Mesenchymal stem cell (in vitro differentiated cells and primary cell): ENCODE measurements at places on chromosomes 13 and 19.

GRCh38 chr13:95327190-95327589, 25.9 kb upstream of the ABCC4 start:
- no peak for DNase-seq

GRCh38 chr13:41542281-41542680, 84.9 kb downstream of the RGCC start:
- DNase-seq = no peak

DNA sequence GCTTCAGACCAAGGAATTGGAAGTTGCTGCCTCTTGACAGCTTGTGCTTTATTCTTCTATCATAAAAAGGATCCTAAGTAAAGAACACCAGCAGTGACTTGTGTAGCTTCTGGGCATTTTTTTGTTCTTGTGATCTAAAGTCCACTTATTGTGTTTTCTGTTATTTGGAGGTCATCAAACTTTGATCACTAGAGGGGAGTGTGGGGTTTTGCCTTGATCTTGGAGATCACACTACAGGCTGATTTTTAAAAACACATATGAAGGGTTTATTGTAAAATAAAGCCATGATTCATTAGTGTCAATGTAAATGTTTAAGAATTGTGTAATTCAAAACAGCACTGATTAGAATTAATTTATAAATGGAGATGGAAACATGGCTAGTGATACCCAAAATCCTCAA, 328.7 kb upstream of the EDNRB start:
- no peak for DNase-seq

GRCh38 chr13:29948791-29949190, 98.4 kb upstream of the UBL3 start:
- no peak for DNase-seq

DNA sequence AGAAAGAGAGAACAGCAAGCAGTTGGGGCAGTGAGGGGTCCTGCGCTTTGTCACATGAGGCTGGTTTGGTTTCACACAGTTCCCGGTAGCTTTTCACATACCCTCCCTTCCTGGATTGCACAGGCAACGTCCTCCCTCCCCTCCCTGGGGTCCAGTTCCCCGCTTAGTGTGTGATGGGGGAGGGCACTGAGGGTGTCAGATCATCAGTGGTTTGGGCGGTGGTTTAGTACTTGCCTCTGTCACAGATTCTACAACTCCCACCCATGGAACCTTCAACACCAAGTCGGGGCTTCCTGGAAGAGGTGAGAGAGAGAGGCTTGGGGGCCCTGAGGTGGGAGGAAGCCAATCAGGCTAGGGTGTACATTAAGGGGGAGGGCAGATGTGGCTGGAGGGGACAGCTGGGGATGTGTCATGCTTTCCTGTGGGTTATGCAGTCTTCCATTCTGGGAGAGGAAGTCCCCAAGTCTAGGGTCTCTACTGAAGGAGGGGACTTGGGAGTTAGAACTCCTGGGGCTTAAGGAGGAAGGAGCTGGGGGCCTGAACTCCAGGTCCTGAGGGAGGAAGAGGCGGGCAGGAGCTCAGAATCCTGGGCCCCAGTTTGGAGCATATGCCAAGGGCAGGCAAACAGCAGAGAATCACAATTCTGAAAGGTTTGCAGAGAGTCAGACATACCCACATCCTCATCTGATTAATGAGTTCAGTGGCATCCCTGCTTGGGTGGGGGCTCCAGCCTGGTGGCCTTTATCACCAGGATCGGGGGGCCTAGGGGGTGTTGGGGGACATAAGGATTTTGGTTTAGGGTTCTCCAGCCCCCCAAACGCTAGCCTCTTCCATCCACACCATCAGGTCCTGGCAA, at the start of gene NKG7:
Gene NKG7, minus strand, starts transcription at position 6 of the 856 bp plus-strand sequence. CDS start 119 bp downstream, outside the sequence.
- DNase-seq = no peak

DNA sequence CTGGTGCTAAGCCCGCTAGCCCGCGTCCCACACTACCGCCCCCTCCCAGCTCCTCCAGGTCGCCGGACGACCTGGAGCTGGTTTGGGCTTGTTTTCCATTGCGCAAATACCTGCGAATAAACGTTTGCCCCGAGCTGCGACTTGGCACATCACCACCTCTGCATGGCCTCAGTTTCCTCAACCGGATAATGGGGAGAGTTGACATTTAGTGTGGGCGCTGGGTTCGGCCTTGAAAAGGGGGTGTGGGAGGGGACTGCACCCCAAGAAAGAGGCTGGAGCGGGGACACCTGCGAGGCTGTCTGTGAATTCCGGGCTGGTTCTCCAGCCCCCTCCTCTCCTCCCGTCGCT, 11.0 kb upstream of the JUND start:
- no peak for DNase-seq

DNA sequence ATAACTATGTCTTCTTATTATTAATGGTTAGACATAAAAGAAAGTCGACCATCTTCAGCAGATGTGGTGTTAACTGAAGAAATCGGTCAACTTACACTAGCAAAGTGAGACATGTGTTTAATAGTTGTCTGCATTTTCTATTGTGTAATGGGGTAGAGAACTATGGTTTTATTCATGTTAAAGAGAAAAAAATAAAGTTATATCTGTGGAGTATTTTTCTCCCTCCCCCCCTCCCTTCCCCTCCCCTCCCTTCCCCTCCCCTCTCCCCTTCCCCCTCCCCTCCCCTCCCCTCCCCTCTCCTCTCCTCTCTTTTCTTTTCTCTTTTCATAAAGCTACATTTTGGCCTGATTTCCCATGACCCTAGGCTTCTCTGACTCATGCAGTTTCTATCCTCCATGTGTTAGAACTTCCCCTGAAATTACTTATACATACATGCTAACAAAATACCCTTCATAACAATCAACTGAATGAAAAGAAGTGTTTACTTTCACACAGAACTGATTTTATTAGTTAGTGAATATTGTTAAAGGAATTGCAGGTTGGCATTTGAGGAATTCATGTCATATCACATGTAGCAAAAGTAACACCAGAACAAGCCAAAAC, 1431.0 kb upstream of the ATXN8OS start:
- no peak for DNase-seq

- peak; percentile 62 for DNase-seq
Observed at GRCh38 chr19:48506138-48506733, 5.4 kb downstream of the LMTK3 start.

DNA sequence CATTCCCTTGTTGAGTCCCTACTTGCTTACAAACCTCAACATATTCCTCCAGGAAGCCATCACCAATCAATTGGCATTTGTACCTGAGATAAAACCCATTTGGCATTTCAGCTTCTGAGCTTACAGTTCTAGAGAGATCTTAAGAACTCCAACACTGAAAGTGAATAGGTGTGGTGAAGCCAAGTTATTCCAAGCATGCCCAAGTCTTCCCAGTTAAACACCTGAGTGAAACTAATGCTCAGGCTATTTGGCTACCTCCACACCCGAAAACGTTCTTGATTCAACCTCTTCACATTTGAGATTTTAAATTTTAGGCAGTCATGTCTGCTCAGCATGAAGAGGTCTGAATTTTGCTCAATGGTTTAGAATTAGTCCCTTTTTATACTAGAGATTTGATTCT, 2.5 kb upstream of the SCEL start:
- DNase-seq = no peak

DNA sequence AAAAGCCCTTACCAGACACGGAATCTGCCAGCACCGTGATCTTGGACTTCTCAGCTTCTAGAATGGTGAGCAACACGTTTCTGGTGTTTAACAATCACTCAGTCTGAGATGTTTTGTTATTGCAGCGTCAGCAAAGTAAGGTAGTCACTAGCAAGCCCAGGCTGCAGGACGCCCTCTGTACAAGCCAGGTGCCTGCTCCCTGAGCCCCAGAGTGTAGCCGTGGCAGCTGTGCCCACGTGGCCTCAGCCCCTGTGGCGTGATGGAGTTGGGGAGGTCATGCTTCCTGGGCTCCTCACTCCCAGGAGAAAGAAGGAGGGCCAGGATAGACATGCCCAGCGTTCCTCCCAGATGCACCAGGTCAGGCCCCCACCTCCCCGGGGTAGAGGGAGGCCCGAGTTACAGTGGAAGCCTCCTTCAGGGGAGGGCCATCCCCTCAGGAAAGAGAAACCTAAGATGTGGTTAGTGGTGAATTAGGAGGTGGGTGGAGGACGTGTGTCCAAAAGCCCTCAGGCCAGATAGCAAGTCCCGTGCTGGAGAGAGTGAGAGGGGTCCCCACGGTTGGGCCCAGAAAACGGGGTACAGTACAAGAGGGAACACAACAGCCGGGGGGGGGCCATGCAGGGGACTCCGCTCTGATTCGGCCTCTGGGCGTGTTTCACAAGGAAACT, 169.6 kb upstream of the SOX1 start:
- DNase-seq = no peak

- no peak for DNase-seq
Observed at GRCh38 chr13:21405309-21405708, 53.8 kb downstream of the ZDHHC20 start.

DNA sequence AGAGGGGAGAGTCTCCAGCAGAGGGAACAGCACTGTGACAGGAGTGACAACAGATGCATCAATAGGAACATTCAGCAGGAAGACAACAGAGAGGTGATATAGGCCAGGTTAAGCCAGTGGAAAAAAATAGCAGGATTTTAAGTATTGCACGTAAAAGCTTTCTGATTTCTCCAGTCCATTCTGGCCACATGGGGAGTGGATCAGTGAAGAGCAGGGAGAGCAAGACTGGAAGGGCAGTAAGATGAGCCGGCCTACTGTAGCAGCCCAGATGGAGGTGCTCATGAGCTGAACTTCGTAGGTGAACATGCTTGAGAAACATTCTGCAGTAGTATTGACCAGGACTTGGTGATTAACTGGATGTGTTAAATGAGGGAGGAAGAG, 1.7 kb downstream of the UTP14C start:
- DNase-seq = no peak

GRCh38 chr13:42883771-42884467, 102.5 kb downstream of the FAM216B start:
- DNase-seq = peak; percentile 80

GRCh38 chr13:107573184-107573583, 642.2 kb downstream of the LIG4 start:
- DNase-seq = no peak

DNA sequence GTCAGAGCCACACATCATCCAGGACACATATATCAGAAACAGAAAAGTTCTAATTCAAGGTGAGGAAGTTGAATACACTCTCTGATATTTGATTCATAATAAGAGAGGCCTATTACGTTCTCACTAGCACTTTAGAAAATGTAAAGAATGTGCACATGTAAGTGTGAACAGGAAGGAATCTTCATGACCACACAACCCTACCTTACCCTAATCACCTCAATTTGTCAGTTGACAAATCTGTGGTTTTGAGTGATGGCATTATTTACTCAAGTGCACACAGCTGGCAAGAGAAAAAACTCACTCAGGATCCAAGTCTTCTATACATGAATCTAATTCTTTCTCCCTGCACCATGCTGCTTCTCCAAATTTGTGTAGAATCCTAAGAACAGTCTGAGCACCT, 445.8 kb downstream of the SUCLA2 start:
- DNase-seq = peak; percentile 20

DNA sequence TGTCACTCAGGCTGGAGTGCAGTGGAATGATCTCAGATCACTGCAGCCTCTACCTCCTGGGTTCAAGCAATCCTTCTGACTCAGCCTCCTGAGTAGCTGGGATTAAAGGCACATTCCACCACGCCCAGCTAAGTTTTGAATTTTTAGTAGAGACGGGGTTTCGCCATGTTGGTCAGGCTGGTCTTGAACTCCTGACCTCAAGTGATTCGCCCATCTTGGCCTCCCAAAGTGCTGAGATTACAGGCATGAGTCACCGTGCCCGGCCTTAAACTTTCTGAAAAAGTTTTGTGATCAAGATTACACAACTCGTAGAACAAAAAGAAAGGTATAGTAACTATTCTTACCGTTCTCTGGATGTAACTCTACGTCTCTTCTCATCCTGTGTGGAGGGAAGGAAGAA, 21.2 kb downstream of the DNMT1 start:
- peak; percentile 12 for DNase-seq

- DNase-seq = no peak
Observed at GRCh38 chr19:33684538-33685232, 62.9 kb downstream of the CHST8 start.

DNA sequence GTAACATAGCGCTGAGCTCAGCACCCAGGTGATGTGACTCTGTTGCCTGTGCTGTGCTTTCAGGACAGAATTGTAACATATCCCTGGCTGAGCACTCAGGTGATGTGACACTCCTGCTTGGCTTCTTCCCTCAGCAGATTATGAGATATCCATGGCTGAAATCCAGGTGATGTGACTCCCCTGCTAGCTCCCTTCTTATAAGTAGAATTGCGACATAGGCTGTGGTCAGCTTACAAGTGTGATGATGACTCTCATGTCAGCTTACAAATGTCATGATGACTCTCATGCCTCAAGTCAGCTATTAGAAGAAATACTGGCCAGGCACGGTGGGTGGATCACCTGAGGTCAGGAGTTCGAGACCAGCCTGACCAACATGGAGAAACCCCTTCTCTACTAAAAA, 14.3 kb upstream of the ZNF429 start:
- DNase-seq = no peak

DNA sequence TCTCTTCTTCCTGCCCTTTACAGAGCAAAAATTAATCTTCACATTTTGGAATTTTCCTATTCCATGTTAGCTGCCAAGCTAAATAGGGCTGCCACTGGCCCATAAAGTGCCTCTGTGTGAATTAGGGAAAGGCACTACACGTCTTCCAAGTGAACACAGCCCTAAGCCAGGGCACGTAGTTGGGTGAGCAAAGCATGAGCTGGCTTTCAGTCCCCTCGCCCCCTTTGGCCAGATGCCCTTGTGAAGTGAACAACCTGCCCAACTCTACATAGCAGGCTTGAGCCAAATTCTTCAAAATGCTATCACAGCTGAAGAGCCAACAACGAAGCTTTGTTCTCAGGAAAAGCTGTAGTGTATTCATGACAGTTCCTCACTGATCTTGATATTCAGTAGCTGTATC, 213.1 kb downstream of the OXGR1 start:
- DNase-seq = no peak
